Daoy (cell line): ENCODE measurements at places on chromosomes 7 and 10. TPM values are rescaled to one million over a fixed set of nuclear protein-coding genes. Genes with fewer than 3 reads are reported as not detected.

The CHCHD2 gene
- 1,201 and 1,375 TPM in 2 replicates for total RNA-seq

GRCh38 chr7:50370884-50371283, 66.4 kb downstream of the IKZF1 start:
- DNase-seq, result no peak

DNA sequence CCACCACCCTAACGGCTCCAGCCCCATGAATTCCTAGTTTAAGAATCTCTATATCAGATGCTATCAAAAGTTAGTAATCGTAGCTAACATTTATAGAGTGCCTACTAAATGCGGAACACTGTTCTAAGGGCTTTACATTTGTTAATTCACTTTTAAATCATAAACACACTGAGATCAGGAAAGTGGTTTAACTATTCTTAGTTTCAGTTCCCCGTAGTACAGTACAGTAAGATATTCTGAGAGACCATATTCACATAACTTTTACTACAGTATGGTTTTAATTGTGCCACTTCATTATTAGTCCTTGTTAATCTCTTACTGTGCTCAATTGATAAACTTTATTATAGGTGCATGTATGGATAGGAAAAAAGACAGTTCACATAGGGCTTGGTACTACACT, 22.5 kb downstream of the SYPL1 start:
- DNase-seq, result no peak

The SAP25 gene
- total RNA-seq, result 0.80 and 5.3 TPM in 2 replicates

DNA sequence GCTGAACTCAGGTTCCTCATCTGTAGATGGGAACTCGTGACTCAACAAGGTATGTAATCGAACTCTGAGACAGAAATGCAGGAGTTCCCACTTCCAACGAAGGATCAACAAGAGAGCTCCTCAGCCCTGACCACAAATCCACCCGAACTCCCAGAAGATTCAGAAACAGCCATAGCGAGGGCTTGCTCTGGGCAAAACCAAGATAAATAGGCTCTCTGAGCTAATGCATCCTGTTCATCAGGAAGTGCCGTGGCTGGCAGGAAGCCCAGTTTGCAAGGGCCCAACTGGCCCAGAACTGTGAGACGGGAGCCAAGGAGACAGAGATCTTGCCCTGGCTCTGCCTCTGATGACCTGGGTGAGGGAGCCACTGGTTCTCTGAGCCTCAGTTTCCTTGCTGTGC, 141.7 kb upstream of the PFKP start:
- DNase-seq, result peak; percentile 90

DNA sequence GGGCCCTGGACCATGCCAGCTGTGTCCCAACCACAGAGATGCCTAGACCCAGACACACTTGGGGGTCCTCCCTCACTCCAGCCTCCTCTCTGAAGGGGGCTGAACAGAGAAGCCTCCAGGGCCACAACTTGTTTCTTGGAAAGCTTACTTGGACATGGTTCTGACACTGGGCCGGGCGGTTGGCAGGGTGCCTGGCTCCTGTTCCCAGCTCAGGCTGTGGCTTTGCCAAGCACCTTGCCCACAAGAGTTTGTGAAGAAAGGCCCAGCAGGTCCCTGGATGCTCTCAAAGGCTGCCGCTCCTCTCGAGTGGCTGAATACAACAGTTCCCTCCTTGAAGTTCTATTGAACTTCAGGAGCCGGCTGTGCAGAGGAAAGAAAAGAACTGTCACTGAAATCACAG, 181.6 kb downstream of the PTPN20 start:
- DNase-seq, result no peak

GRCh38 chr10:59303018-59303417, 59.3 kb downstream of the FAM13C start:
- no peak for DNase-seq

The WNT2 gene
- total RNA-seq, result 0.65 TPM in 1 of 2 replicates, not detected in the other
